ENCODE measurements at places on chromosomes 1 and 21. TPM values are rescaled to one million over a fixed set of nuclear protein-coding genes. Genes with fewer than 3 reads are reported as not detected.
A peak's percentile ranks its signal among the peaks of the same experiment; 100 is the strongest.

The KIAA0040 gene
- 93.1 TPM for total RNA-seq

The BCAN gene
- 0.54 TPM for total RNA-seq

GRCh38 chr1:232244426-232244825 lies 385.5 kb downstream of the SIPA1L2 start:
- no peak overlapping the region for H3K27ac ChIP-seq
- no peak overlapping the region for H3K4me3 ChIP-seq
- DNase-seq = no peak
- H3K27me3 ChIP-seq = no peaks in the 10 kb centered on the region

DNA sequence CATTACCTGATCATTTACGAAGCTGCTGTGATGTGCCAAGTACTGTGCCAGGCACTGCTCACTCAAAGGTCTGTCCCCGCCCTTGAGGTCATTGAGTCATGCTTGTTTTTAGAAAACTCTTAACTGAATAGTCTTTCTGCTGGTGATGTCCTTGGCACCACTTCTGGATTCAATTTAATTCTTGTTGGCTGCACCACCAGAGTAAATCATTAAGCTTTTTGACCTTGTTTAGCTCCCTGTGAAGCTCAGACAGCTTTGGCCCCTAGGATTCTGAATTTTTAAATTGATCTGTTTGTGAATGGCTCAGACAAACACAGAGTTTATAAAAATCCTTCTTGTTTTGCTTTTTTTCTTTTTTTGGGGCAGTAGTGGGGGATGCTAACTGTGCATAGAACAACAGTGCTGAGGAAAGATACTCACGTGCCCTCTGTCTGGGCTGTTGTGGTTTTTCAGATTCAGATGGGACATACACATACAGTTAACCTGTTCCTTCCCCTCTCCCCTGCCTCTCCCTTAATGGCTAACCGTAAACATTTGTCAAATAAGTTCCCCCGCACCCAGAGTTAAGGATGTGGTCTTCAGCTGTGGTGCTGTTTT lies 67.6 kb downstream of the MTR start:
- no peaks in the 10 kb centered on the region for H3K27me3 ChIP-seq
- H3K4me1 ChIP-seq = peaks cover 8% of the 10 kb centered on the region
- no peak overlapping the region for H3K27ac ChIP-seq
- peaks cover 17% of the 10 kb centered on the region for H3K36me3 ChIP-seq
- DNase-seq = no peak
- no peak overlapping the region for H3K4me3 ChIP-seq

The NR1I3 gene
- not detected for total RNA-seq

The LCE1D gene
- total RNA-seq = not detected

DNA sequence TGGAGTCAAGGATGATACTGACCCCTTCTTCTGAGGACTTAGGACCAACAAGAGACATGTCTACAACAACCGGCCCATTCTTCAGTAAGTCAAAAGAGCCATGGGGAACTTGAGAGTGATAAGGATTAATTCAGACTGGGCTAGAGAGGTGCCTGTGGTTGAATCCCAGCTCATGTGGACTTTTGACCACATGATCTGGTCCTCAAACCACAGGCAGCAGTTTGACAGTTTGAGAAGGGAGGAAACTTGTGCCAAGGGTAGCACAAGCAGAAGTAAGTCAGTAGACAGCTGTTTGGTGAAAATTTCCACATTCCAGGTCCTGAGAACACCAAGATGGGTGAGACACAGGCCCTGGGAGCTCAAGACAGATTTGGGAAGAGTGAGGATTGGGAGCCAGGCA lies 19.8 kb downstream of the SH3BP5L start:
- no peaks in the 10 kb centered on the region for H3K27me3 ChIP-seq
- DNase-seq = no peak
- no peak overlapping the region for H3K4me3 ChIP-seq

- H3K36me3 ChIP-seq = no peaks in the 10 kb centered on the region
- no peak overlapping the region for H3K4me3 ChIP-seq
- peaks cover 39% of the 10 kb centered on the region for H3K4me1 ChIP-seq
- H3K27me3 ChIP-seq = no peaks in the 10 kb centered on the region
- DNase-seq = no peak
Observed at GRCh38 chr1:116986421-116987255, 14.9 kb upstream of the CD101 start.

GRCh38 chr1:7827126-7827955 lies 25.5 kb downstream of the UTS2 start:
- H3K4me3 ChIP-seq = peak overlapping the region; percentile 68
- peaks cover 10% of the 10 kb centered on the region for H3K4me1 ChIP-seq
- peak overlapping the region; percentile 41 for H3K27ac ChIP-seq
- no peaks in the 10 kb centered on the region for H3K27me3 ChIP-seq
- H3K36me3 ChIP-seq = peaks cover 42% of the 10 kb centered on the region
- DNase-seq = no peak

DNA sequence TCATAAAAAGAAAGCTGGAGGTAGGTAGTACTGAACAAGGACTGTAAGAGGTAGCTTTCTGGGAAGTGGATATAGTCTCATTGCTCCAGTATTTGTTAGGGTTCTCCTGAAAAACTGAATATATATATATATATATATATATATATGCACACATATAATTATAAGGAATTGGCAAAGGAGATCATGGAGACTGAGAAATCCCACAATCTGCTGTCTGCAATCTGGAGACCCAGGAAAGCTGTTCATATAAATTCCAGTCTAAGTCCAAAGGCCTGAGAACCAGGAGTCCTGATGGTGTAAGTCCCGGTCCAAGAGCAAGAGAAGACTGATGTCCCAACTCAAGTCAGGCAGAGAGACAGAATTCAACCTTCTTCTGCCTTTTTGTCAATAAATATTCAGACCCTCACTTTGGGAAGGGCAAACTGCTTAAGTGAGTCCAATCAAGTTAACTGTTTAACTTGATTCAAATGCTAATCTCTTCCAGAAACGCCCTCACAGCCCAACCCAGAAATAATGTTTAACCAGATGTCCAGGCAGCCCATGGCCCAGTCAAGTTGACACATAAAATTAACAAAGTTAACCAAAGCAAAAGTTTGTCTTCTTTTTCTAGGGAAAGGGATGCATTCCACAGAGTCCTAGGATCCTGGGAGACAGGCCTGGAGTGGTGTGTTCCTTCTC lies 225.3 kb upstream of the KAZN start:
- H3K27me3 ChIP-seq = no peaks in the 10 kb centered on the region
- H3K4me1 ChIP-seq = no peaks in the 10 kb centered on the region
- no peaks in the 10 kb centered on the region for H3K36me3 ChIP-seq
- no peak for DNase-seq

GRCh38 chr1:2318314-2319278 lies 72.8 kb downstream of the MORN1 start:
- no peaks in the 10 kb centered on the region for H3K27me3 ChIP-seq
- DNase-seq = no peak
- no peaks in the 10 kb centered on the region for H3K36me3 ChIP-seq
- peaks cover 41% of the 10 kb centered on the region for H3K4me1 ChIP-seq

GRCh38 chr1:26874896-26875295 lies 11.9 kb downstream of the SFN start:
- no peaks in the 10 kb centered on the region for H3K4me1 ChIP-seq
- H3K27ac ChIP-seq = no peak overlapping the region
- no peak for DNase-seq
- peaks cover 19% of the 10 kb centered on the region for H3K36me3 ChIP-seq
- no peak overlapping the region for H3K4me3 ChIP-seq

DNA sequence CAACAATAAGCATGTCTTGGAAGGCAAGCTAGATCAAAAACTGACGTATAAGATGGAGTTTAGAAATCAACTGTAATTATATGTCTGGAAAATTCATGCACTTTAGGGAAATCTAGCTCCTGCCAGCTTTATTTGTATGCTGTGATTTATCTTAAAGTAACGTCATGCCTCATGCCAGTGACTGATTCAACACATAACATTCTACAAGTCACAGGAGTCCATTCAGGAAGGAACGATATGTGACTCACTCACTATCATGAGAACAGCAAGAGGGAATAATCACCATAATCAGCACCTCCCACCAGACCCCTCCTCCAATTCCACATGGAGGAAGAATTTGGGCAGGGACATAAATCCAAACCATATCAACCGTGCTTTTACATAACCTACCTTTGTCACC lies 682.4 kb upstream of the ADAMTS5 start:
- no peaks in the 10 kb centered on the region for H3K27me3 ChIP-seq
- H3K4me1 ChIP-seq = no peaks in the 10 kb centered on the region
- no peak for DNase-seq
- no peak overlapping the region for H3K4me3 ChIP-seq
- H3K27ac ChIP-seq = no peak overlapping the region

The SEC16B gene
- 6.8 TPM for total RNA-seq

The SPATA46 gene
- total RNA-seq = not detected

DNA sequence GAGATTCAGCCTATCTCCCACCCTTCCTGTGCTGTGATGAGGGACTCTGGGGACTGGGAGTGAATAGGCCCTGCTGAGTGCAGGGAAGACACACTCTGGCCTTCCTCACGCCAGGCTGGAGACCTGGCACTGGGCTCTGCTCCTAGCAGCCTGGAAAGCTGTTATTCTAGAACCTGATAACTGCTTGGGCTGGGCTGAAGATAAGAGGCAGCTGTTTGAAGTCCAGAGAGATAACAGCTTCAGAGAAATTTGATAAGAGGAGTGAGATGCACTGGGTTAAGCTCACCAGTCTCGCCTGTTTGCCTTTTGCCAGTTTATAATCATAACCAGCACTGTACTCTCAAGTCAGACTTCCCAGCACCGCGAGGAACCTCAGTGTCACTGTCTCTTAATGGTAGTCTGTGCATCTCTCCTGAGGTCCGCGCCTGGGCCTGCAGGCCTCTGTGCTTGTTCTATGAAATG lies 46.6 kb upstream of the GPR37L1 start:
- no peaks in the 10 kb centered on the region for H3K36me3 ChIP-seq
- H3K27me3 ChIP-seq = no peaks in the 10 kb centered on the region
- H3K4me1 ChIP-seq = no peaks in the 10 kb centered on the region
- H3K4me3 ChIP-seq = no peak overlapping the region
- no peak overlapping the region for H3K27ac ChIP-seq
- no peak for DNase-seq

The LORICRIN gene
- not detected for total RNA-seq

DNA sequence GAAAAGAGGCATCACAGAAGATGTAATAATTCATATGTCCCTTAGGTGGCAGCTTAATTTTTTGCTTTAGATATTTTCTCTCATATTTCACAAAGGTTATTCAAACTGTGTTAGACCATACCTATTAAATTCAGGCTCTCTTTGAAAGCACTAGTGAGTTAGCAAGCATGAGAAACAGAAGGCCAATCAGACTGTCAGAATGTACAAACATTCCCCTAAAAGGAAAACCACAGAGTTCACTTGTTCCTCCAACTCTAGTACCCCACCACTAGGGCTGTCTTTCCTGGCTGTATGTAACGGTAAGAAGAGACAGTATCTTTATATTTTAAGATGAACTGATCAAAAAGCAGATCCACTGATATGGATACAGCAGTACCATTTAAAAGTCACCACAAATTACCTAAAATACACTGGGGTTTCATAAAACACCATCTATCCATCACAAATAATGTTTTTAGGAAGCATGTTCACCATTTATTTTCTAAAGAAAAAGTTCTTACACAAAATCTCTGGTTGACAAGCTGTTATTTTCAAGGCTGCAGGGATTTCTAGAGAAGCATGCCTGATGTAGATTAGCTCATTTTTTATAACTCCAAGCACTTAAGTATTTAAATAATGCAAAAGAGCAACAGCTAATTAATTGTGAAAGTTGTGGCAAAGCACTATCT lies 1.8 kb downstream of the ARPC5 start:
- peak overlapping the region; percentile 97 for H3K27ac ChIP-seq
- DNase-seq = no peak
- peak overlapping the region; percentile 93 for H3K4me3 ChIP-seq
- H3K4me1 ChIP-seq = peaks cover 39% of the 10 kb centered on the region

The LSM10 gene
- total RNA-seq = 14.4 TPM

- H3K27ac ChIP-seq = no peak overlapping the region
- no peaks in the 10 kb centered on the region for H3K27me3 ChIP-seq
- H3K36me3 ChIP-seq = peaks cover 4% of the 10 kb centered on the region
- H3K4me1 ChIP-seq = no peaks in the 10 kb centered on the region
- no peak for DNase-seq
- H3K4me3 ChIP-seq = no peak overlapping the region
Observed at GRCh38 chr1:116531917-116532316, 38.9 kb downstream of the CD58 start.

DNA sequence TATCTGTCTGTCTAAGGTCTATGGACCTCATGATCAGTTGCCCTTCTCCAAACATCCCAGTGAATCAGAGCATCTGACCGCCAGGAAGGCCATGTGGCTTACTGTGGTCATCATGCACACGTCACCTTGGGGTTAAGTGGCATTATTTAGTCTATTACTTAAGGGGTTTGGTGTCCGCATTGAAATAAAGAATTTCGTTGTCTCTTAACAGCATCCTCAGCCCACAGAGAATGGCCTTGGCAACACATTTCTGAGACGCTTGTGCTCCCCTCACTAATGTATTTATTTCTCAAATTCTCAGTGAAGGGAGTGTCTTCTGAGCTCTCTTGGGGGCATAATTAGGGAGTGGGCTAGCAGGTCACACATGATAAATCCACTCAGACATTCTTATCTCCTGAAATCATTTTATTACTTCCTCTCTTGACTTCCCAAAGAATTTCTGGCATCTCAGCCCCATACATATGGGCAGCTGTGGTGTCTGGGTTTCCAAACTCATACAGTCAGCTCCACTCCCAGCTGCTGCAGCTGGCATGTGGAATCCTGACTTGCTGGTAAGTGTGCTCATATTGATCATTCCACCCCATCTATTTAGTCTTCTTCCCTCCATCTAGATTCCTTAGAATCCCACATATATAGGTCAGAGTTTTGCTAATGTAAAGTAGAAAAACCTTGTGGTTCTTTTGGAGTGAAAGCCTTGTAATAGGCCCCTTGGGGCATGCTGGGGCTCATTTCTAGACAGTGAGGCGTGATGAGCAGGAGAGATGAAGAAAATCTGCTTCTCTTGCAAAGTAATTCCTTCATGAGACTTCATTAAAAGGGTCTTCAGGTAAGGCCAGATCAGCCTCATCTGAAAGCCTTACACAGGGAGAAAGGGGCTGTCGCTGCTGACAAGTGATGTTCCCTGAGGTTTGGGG lies 110.5 kb downstream of the HHAT start:
- no peak overlapping the region for H3K27ac ChIP-seq
- DNase-seq = no peak
- H3K36me3 ChIP-seq = no peaks in the 10 kb centered on the region

DNA sequence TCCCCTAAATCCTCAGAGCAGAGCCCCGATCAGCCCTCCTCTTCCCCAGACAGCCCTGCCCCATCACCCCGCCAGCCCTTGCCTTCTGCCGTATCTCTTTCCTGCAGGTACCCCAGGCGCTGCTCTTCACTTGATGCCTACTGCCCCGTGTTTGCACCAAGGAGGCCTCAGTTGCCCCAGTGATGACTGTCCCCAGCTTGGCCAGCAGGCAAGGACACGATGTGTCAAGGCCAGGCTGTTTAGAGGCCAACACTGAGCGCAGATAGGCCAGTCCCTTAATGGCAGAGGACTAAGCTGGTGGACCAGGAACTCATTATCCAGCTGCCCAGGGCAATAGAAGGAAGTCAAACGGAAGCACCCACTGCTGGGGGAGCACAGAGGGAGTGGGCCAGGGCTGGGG lies 68.4 kb downstream of the CAMK2N1 start:
- H3K4me1 ChIP-seq = no peaks in the 10 kb centered on the region
- no peaks in the 10 kb centered on the region for H3K27me3 ChIP-seq
- H3K36me3 ChIP-seq = no peaks in the 10 kb centered on the region
- no peak overlapping the region for H3K27ac ChIP-seq
- no peak overlapping the region for H3K4me3 ChIP-seq
